ENCODE measurements at places on chromosomes 13 and 19. TPM values are rescaled to one million over a fixed set of nuclear protein-coding genes. Genes with fewer than 3 reads are reported as not detected.

GRCh38 chr13:68834375-68834774 lies 1273.3 kb upstream of the ATXN8OS start:
- DNase-seq, result no peak

GRCh38 chr13:58804832-58805231 lies 1173.3 kb downstream of the PCDH17 start:
- DNase-seq, result no peak

Gene FPR1
- total RNA-seq, result not detected

GRCh38 chr19:18205200-18205892 lies 1.5 kb upstream of the RAB3A start:
- no peak for DNase-seq

GRCh38 chr19:3378352-3379150 lies 12.2 kb downstream of the NFIC start:
- DNase-seq, result no peak

- no peak for DNase-seq
These were observed 18.0 kb upstream of the RBM26 start for GRCh38 chr13:79423801-79424642.

- peak; percentile 18 for DNase-seq
These were observed 89.5 kb downstream of the SPRY2 start for GRCh38 chr13:80251403-80251802.

GRCh38 chr13:100140441-100140840 lies 51.5 kb downstream of the PCCA start:
- no peak for DNase-seq

GRCh38 chr13:100357764-100358163 lies 230.8 kb downstream of the GGACT start:
- no peak for DNase-seq

- DNase-seq, result no peak
These were observed 21.6 kb downstream of the VASP start for GRCh38 chr19:45528744-45529419.

DNA sequence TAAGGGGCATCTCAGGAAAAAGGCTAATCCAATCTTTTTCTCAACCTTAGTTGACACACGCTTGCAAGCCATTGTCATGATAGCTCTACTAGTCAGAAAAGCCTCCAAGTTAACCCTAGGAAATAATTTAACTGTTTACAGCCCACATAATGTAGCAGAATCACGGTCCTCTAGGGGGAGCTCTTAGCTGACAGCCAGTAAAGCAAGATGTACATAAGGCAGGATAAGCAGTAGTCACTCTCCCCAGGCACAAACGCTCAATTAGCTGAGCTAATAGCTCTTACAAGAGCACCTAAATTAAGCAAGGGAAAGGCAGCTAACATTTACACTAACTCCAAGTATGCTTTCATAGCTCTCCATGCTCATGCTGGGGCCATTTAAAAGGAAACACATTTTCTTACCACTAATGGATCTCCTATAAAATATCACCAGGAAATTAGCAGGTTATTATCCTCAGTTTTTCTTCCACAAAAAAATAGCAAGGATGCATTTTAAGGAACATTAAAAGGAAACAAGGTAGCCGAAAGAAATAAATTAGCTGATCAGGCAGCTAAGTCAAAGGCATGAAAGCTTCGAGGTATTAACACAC lies 33.7 kb upstream of the ZSCAN5A start:
- no peak for DNase-seq

GRCh38 chr19:12784871-12785430 lies 6.3 kb upstream of the JUNB start:
- no peak for DNase-seq

- no peak for DNase-seq
These were observed 78.6 kb downstream of the DCT start for GRCh38 chr13:94400874-94401273.
